ENCODE measurements at places on chromosomes 4 and X. TPM values are rescaled to one million over a fixed set of nuclear protein-coding genes. Genes with fewer than 3 reads are reported as not detected.

DNA sequence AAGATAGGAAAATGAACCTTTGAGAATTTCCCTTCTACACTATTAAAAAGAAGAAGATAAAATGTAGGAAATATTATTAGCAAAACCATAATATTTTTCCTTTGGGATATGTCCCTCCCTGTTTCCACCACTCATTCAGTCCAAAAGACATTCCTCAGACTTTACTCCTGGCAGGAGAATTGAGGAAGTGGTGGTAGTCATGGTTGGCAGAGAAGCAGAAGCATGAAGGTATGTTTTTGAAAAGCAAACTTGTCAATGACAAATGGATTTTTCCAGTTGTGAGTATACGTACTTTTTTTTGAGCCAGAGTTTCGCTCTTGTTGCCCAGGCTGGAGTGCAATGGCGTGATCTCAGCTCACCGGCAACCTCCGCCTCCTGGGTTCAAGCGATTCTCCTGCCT, 13.7 kb downstream of the STAG2 start:
- no peak overlapping the region for H3K4me3 ChIP-seq
- H3K36me3 ChIP-seq: no peaks in the 10 kb centered on the region
- H3K27ac ChIP-seq: no peak overlapping the region

DNA sequence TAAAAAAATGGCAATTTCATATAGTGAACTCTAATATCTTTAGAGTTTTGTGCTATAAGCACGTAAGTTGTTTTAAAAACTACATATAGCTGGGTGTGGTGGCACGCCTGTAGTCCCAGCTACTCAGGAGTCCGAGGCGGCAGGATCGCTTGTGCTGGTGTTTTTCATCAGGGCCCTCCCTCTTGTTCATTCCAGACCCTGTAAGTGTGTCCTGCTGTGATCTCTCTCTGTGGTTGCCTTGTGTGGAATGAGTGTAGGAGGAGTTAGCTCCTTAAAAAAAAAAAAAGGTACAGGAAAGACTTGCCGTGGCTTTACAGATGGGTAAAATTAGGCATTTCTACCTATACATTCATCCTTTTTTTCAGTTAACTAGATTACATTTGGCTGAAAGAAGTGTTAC, 35.4 kb downstream of the RBBP7 start:
- DNase-seq: no peak
- no peaks in the 10 kb centered on the region for H3K4me1 ChIP-seq
- H3K4me3 ChIP-seq: no peak overlapping the region
- H3K27ac ChIP-seq: no peak overlapping the region
- peaks cover 5% of the 10 kb centered on the region for H3K36me3 ChIP-seq

- no peaks in the 10 kb centered on the region for H3K4me1 ChIP-seq
- no peak for DNase-seq
- H3K27ac ChIP-seq: no peak overlapping the region
- no peaks in the 10 kb centered on the region for H3K27me3 ChIP-seq
- no peak overlapping the region for H3K4me3 ChIP-seq
These were observed 6.2 kb upstream of the RTL3 start for GRCh38 chrX:78665342-78665741.

DNA sequence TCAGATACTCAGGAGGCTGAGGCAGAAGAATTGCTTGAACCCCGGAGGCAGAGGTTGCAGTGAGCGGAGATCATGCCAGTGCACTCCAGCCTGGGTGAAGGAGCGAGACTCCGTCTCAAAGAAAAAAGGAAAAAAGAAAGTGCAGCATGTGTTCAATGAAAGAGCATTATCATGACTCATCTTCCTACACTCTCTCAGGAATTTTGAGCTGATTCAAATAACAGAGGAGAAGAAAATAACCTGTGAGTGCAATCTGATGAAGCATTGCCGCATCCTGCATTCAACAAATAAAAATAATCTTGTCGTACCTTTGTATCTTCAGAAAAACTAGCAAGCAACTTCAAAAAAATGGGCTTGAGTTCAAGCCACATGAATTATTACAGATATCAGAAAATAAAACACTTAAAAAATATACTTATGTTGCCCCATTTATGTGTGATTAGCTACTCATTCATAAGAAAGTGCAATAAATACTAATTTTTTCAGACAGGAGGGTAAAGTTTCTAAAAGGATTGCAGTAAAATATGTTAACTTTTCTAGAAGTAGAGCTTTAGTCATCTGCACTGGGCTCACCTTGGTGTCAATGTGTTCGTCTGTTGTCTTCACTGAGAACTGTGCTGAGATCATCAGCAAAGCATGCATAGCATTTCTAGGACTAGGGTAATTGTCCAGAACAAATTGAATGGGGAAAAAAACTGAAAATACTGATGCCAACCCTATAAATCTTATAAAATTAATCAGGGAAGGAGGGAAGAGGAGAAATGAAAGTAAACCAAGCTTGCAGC, 90.4 kb upstream of the VCX3B start:
- no peaks in the 10 kb centered on the region for H3K36me3 ChIP-seq
- DNase-seq: no peak
- no peak overlapping the region for H3K4me3 ChIP-seq
- H3K4me1 ChIP-seq: no peaks in the 10 kb centered on the region
- no peak overlapping the region for H3K27ac ChIP-seq

GRCh38 chrX:130756233-130756632, 146.8 kb downstream of the ENOX2 start:
- no peak for DNase-seq
- H3K4me3 ChIP-seq: no peak overlapping the region
- H3K36me3 ChIP-seq: no peaks in the 10 kb centered on the region
- no peaks in the 10 kb centered on the region for H3K4me1 ChIP-seq
- H3K27ac ChIP-seq: no peak overlapping the region

DNA sequence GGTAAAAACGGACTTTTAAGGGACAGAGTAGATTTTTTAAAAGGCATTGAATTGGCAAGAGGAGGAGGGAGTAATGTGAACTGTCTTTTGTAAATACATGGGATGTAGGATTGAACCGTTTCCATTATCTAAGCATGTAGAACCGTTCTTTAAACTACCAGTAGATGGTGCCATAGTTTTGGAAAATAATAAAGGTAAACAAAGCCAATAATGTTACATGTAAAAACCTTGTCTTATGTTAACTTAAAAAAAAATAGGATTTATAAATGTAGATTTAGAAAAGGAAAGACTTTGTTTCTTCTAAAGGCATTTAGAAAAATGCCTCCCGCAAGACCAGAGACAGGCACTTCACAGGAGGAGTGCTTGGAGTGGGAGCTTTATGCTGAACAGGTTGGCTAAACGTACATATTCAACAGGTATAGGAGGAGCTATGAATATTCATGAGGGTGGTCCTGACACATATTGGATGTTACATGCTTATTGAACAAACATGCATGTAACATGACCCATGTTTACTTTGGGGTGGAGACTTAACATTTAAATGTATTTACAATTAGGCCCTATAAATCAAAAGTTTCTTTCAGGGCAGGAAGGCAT, 45.5 kb upstream of the FAM241A start:
- DNase-seq: peak; percentile 57
- H3K27me3 ChIP-seq: no peaks in the 10 kb centered on the region
- H3K36me3 ChIP-seq: no peaks in the 10 kb centered on the region
- peaks cover 5% of the 10 kb centered on the region for H3K4me1 ChIP-seq
- no peak overlapping the region for H3K27ac ChIP-seq
- H3K4me3 ChIP-seq: no peak overlapping the region

GRCh38 chrX:56031409-56031808, 200.7 kb upstream of the KLF8 start:
- H3K27ac ChIP-seq: no peak overlapping the region
- no peaks in the 10 kb centered on the region for H3K4me1 ChIP-seq
- H3K4me3 ChIP-seq: no peak overlapping the region
- no peaks in the 10 kb centered on the region for H3K27me3 ChIP-seq
- no peaks in the 10 kb centered on the region for H3K36me3 ChIP-seq

DNA sequence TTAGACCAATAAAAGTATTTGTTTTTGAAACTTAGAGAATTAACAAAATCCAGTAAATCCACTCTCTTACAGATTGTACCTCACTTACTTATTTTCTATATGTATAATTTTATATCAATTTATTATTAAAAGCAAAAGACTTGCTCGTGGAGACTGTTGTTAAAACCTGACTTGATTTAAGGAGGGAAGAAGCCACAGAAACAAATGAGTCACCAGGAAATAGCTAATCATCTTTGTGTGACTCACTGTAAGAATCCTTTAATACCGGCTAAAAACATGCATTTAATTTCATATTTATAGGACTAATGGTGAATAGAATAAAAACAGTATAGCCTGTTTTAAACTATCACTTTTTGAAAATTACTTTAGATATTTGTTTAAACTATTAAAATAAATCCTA, 29.9 kb upstream of the UBE2NL start:
- no peak for DNase-seq
- H3K36me3 ChIP-seq: no peaks in the 10 kb centered on the region
- H3K27ac ChIP-seq: no peak overlapping the region
- no peaks in the 10 kb centered on the region for H3K4me1 ChIP-seq
- no peaks in the 10 kb centered on the region for H3K27me3 ChIP-seq

DNA sequence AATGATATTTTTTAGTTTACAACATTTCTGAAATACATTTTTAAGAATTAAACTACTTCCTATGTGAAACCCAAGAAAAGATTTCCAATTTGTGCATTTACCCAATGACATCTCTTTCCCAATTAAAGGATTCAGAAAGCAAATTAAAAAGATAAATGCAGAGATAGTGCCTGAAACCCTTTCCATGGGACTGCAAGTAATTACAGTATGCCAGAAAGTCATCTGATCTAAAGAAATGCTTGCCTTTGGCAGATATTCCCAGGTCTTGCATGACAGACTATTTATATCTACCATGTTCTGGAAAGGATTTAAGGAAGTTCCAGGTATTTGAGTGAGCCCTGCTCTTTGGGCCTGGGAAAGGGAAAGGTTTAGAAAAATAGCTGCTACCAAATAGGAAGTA, 41.6 kb upstream of the CXorf38 start:
- no peak for DNase-seq
- H3K36me3 ChIP-seq: peaks cover 12% of the 10 kb centered on the region
- no peak overlapping the region for H3K27ac ChIP-seq
- no peak overlapping the region for H3K4me3 ChIP-seq
- no peaks in the 10 kb centered on the region for H3K4me1 ChIP-seq

Gene SOWAHD
- total RNA-seq: 1.0 TPM

Measured in HepG2 (cell line).